ENCODE measurements at places on chromosomes 12 and 14.

GRCh38 chr14:44168566-44168965 lies 338.5 kb downstream of the FSCB start:
- DNase-seq, result no peak

GRCh38 chr14:50772412-50772811 lies 58.5 kb downstream of the NIN start:
- DNase-seq, result no peak

GRCh38 chr12:16063726-16064125 lies 152.6 kb downstream of the DERA start:
- DNase-seq, result no peak

DNA sequence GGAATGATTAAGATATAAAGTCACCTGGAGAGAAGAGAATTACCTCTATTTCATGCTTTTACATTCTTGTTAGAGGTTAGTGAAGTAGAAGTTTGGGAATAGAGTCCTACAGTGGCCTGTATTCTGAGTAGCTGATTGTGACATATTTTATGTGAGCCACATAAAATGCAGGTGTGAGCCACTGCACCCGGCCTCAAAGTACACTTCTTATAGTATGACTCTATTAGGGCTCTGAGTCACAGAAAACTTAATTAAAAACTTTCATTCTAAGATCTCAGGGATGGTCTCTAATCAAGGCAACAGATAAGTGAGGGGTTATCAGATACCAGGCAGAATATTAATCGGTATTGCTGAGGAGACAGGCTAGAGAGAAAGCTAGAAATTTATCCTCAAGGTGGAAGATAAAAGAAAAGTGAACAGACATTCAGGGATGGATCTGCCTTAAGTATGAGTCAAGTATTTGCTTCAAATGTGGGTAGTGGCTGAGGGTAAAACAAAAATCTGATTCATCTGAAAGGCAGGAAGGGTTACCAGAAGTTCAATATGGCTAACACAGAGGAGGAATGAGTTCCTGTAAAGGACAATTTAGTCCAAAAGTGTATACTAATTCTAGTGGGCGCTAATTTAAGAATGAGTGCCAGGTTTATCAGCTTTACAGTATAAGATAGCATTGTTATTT lies 5.5 kb upstream of the G2E3 start:
- DNase-seq, result no peak

Measured in kidney (tissue), 22 donors.